ENCODE measurements at places on chromosomes 7 and 10. TPM values are rescaled to one million over a fixed set of nuclear protein-coding genes. Genes with fewer than 3 reads are reported as not detected.

Gene ELOVL3
- 1.2 TPM for total RNA-seq

DNA sequence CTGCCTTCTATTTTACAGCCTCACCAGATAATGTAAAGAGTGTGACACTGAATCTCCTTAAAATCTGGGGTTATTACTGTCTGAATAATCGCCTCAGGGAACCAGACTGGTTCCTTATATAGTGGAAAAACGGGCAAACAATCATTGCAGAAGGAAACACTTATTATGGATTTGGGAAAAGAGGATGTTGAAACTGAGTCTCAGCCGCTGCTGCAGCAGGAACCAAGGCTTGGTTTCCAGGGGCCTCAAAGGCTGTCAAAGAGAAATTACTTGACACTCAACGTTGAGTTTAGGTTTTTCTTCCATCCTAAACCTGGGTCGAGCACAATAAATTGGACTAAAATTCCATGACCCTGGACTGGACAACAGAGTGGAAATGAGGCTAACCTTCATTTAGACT, 103.8 kb upstream of the AHR start:
- no peak for DNase-seq
- no peaks in the 10 kb centered on the region for H3K36me3 ChIP-seq
- H3K4me3 ChIP-seq: no peak overlapping the region
- no peaks in the 10 kb centered on the region for H3K27me3 ChIP-seq
- H3K4me1 ChIP-seq: no peaks in the 10 kb centered on the region

DNA sequence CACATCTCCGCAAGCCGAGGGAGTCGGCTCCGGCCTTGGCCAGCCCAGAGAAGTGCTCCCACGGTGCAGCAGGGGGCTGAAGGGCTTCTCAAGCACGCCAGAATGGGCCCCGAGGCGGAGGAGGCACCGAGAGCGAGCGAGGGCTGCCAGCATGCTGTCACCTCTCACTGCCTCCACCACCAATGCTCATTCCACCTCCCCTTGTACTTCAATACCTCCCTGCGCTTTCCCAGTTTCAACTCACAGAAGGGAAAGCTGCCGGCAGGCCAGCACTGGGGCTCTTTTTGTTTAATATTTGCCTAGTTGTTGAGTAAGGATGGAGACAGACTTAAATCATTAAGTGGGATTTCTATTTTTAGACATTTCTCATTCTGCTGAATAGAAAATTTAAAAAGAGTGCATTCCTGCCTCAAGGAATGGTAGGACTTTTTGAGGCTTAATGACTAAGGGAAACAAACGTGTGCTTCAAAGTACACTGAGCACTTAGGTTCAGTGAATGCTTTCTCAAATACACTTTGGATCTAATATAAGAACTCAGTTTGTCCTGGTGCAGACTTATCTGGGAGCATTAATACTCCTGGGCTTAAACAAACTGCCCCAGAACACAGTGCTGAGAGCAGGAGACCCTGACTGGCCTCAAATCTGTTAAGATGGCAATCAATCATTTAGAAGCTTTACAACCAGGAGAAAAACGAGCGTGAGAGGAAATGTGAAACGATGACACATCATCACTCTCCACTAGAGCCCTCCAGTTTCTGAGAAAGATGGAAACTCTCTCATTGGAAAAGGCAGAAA, 131.2 kb downstream of the RALA start:
- no peak overlapping the region for H3K4me3 ChIP-seq
- no peak for DNase-seq
- H3K27ac ChIP-seq: no peak overlapping the region
- no peaks in the 10 kb centered on the region for H3K4me1 ChIP-seq
- H3K36me3 ChIP-seq: no peaks in the 10 kb centered on the region
- no peaks in the 10 kb centered on the region for H3K27me3 ChIP-seq

Gene PRTFDC1
- total RNA-seq: 3.0 TPM

DNA sequence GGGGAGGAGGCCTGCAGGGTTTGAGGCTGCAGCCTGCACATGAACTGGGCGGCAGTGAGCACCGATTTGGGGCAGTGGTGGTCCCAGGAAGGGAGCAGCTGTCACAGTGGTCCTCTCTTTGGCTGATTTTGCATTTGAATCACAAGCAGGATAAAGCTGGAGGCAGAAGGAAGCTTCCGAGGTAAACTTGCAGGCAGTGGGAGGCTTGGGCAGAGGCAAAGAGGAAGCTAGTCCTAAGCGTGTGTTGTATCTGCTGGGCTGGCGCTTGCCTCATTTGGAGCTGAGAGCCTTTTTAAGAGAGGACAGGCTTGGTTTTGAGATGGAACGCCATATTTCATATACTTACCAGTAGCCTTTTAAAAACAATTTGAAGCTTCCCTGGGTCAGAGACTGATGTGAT, 177.2 kb upstream of the PODXL start:
- DNase-seq: no peak
- no peaks in the 10 kb centered on the region for H3K36me3 ChIP-seq
- no peak overlapping the region for H3K4me3 ChIP-seq
- no peak overlapping the region for H3K27ac ChIP-seq

Gene ACTL6B
- total RNA-seq: not detected

Gene PROSER2
- total RNA-seq: 4.1 TPM

- DNase-seq: no peak
- H3K36me3 ChIP-seq: no peaks in the 10 kb centered on the region
- no peaks in the 10 kb centered on the region for H3K4me1 ChIP-seq
- no peak overlapping the region for H3K27ac ChIP-seq
- no peaks in the 10 kb centered on the region for H3K27me3 ChIP-seq
These were observed 10.0 kb downstream of the WDR91 start for GRCh38 chr7:135201350-135201749.

Gene SYNPO2L
- not detected for total RNA-seq

- no peaks in the 10 kb centered on the region for H3K36me3 ChIP-seq
- H3K4me1 ChIP-seq: no peaks in the 10 kb centered on the region
These were observed 3.1 kb upstream of the PHYH start for GRCh38 chr10:13302821-13303555.

Gene PTPRZ1
- total RNA-seq: 0.05 TPM

DNA sequence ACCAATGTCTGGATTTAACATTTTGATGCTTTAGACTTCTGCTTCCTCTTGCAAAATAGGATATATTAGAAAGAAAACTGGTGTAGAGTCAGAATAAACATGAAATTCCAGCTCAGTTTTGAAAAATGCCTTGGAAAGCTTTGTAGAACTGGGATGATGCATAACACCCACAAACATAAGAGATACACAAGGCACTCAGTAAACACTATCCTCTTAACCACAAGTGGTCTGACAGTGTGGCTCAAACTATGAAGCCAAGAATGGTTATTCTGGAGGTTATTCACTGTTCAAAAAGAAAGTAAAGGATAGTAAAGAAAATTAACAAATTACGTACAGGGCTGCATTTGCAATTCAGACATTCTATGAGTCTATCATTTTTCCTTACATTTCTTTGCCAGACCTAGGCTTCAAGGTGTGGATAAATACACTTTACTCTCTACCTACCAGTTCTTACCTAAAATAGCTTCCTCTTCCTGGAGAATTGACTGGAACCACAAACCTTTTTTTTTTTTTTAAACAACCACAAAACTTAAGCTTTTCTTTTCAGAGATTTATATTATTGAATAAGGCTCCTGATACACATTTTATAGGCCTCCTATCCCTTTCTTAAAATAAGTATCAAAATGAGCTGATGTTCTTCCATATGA, 9.0 kb upstream of the RSBN1L start:
- H3K4me1 ChIP-seq: no peaks in the 10 kb centered on the region
- no peaks in the 10 kb centered on the region for H3K36me3 ChIP-seq
- no peak for DNase-seq
- no peak overlapping the region for H3K27ac ChIP-seq
- H3K4me3 ChIP-seq: no peak overlapping the region
- no peaks in the 10 kb centered on the region for H3K27me3 ChIP-seq

DNA sequence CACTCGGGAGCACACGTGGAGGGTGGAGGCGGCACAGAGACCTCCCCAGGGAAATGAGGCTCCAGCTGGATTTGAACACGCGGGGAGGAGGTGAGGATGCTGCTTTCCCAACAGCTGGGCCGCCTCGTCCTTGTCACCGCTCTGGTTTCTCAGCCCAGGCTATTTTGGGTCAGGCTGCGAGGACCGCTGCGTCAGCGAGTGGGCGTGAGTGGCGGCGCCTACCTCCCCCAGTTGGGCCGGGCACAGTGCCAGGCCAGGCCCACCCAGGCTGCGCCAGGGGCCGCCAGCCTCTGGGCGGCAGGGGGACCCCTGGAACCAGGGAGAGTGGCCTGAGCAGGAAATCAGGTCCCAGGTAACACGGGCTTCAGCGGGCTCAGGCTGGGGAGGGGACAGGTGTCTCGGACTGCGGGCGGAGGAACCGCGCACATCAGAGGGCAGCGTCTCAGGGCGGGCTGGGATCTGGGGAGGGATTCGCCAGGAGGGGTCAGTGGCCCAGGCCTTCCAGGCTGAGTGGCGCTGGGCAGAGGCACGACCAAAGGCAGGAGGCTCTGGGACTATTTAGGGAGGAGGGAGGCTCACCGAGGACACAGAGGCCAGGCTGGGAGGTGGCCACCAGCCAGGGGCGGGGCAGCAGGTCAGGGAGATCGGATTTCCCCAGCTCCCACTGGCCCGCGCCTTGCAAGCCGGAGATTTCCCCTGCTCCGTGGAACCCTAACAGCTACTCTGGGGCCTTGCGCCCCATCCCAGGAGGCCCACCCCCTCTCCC, 125.2 kb upstream of the RET start:
- H3K4me1 ChIP-seq: 0 out of 2 replicates have a peak, but pooled peaks cover 6% of the 10 kb centered on the region
- no peak for DNase-seq
- H3K27ac ChIP-seq: no peak overlapping the region
- no peaks in the 10 kb centered on the region for H3K27me3 ChIP-seq
- no peaks in the 10 kb centered on the region for H3K36me3 ChIP-seq

Gene ASAH2
- total RNA-seq: 6.5 TPM

- no peaks in the 10 kb centered on the region for H3K36me3 ChIP-seq
- H3K27ac ChIP-seq: no peak overlapping the region
- H3K27me3 ChIP-seq: no peaks in the 10 kb centered on the region
- DNase-seq: no peak
- no peak overlapping the region for H3K4me3 ChIP-seq
- no peaks in the 10 kb centered on the region for H3K4me1 ChIP-seq
These were observed 11.0 kb upstream of the COL17A1 start for GRCh38 chr10:104096692-104097091.
